EL (cell line): ENCODE measurements at places on chromosomes 13 and 19.

DNA sequence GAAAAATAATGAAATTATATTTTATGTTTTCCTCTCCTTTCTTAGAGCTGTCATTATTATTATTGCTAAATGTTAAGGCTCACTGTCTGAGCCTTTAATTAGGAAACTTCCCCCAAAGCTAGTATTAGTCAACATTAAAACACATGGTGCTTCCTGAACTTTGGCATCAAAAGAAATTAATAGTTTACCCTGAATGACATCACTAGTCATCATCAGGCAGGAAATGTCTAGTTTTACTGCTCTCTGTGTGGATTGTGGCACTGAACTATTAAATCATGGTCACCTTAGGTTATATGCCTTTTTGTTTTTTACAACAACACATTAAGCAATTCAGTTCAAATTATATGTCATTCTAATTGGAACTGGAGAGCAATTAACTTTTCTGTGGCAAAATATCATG, 595.5 kb downstream of the SLITRK1 start:
- DNase-seq, result peak; percentile 51

DNA sequence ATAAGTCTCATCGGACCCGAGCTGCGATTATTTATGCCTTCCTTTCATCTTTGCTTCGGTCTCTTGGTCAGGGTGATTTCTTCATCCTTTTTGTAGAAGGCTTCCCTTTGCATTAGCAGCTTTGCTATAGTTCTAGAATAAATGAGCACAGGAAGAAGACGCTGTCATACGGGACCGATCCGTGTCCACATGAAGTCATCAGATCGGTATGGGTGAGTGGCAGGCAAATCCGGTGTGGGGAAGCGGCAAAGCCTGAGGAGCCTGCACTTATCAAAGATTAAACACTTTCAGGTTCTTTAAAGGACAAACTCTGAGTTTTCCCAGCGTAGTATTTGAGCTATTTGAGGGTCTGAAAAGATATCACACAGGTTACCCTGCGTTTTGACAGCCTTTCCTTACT, 119.3 kb downstream of the IRS2 start:
- DNase-seq, result peak; percentile 62

DNA sequence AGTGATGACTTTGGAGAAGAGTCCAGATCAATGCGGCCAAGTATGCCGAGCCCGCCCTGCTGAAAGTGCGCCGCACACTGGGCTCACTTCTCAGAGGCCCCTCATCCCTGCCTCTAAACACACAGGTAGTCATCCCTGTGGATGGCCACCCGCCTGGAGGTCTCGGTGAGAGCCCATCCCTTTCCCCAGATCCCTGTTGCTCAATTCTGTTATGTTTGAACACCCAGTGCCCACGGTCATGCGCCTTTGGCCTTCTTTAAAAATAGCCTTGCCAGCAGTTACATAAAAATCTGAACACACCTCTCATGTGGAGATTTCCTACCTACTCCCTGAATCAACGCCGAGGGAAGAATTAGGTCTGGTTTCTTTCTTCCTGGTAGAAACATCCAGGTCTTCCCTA, 11.9 kb downstream of the ELAVL1 start:
- DNase-seq, result no peak

GRCh38 chr13:76874479-76874878, 11.7 kb downstream of the KCTD12 start:
- DNase-seq, result no peak

- peak; percentile 73 for DNase-seq
Measured at GRCh38 chr19:49361438-49362047, 673 bp downstream of the TEAD2 start.

- peak; percentile 53 for DNase-seq
Measured at GRCh38 chr19:17243830-17244617, 1.7 kb downstream of the NR2F6 start.

- DNase-seq, result no peak
Measured at GRCh38 chr19:7670150-7670783, 1.4 kb downstream of the RETN start.

DNA sequence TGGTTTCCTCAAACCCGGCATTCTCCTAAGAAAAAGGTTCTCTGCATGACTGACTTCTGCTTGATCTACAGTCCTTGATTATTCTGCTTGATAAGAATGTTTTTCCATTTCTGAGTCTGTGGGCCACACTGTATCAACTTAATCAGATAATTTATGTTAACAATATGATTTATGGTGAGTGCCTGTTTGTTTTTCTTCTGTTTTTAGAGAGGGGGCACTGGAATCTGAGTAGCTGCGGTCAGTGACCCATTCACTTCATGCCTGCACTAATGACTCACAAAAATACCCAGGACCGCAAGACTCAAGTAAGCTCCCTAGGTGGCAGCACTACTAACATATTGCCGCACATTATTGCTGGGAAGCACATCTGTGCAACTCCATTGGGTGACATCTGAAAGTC, 542.3 kb upstream of the ATXN8OS start:
- no peak for DNase-seq

DNA sequence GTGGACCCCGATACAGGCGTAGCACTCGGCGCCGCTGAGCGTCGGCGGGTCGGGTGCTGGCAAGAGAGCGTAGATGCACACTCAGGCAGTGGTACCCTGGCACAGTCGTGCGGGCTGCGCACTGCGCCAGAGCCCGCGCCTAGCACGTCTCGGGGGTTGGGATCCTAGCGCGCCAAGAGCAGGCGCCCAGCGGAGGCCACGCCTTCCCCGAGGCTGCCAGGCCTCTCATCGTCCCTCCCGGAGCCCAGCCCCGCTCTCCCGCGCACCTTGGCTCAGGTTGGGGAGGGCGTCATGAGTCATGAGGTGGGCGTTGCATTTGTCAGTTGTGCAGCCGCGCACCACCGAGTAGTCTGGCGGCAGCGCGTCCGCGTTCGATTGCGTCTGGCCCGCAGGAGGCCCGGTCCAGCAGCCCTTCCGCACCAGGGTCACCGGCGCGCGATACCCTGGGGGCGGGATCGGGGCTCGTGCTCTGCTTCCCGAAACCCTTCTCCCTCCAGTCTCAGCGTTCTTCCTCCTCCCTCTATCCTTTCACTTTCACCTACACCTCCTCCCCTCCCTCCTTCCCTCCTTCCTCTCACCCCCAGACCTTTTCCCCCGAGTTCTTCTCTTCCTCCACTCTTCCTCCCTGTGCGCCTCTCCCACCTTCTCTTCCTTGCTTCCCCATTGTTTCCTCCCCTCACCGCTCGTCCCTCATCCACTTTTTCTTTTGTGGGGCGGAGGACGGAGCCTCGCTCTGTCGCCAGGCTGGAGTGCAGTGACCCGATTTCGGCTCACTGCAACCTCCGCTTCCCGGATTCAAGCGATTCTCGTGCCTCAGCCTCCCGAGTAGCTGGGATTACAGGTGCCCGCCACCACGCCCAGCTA, 3.5 kb downstream of the LYPD5 start:
- peak; percentile 27 for DNase-seq

DNA sequence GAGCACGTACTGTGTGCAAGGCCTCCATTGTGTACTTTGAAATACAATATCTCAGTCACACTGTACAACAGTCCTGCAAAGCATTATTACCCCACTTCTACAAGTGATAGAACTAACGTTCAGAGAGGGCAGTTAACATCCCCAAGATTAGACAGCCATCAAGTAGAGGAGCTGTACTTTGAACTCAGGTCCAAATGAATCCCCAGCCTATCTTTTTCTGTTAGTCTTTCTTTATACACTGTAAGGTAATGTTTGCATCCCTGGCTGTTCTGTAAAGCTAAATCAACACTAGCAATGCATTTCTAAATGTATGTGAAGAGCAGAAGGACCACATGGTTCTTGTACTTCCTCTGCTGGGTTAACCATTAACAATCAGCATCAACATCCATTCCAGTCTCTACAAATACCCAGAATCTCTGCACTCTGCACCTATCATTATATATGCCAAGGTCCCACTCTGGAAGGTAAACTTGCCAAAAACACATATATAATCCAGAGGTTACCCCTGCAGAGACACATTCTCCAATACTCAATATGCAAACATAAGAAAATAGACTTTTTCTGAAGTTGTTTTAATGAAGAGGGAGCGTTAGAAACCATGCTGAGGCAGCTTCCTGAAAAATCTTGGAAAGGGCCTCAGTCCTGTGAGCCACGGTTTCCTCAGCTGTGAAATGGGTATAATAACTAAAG, 182.3 kb downstream of the MZT1 start:
- DNase-seq, result no peak

DNA sequence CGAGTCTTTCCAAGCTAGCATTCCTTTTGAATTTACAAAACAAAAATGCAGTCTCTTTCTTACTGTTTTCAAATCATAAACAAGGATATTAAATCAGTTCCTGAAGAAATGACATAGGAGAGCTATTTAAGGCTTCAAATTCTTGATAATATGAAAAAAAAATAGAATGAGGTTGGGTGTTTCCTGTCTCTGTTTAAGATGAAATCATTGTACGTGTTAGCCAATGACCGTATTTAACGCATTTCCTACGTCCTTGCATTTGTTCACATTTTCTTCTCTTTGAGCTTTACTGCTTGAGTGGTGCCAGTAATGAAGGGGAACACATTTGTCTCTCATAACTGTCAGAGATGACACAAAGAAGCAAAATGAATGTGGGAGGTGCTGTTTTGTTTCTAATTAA, 821.3 kb downstream of the DIAPH3 start:
- DNase-seq, result no peak

- peak; percentile 93 for DNase-seq
Measured at GRCh38 chr19:1855040-1855827, 7.0 kb upstream of the REXO1 start.

- DNase-seq, result peak; percentile 5
Measured at GRCh38 chr13:28179974-28180373, 41.6 kb downstream of the PAN3 start.
